Left colon (tissue), 2 donors: ENCODE measurements at places on chromosomes 4 and X. TPM values are rescaled to one million over a fixed set of nuclear protein-coding genes. Genes with fewer than 3 reads are reported as not detected.

DNA sequence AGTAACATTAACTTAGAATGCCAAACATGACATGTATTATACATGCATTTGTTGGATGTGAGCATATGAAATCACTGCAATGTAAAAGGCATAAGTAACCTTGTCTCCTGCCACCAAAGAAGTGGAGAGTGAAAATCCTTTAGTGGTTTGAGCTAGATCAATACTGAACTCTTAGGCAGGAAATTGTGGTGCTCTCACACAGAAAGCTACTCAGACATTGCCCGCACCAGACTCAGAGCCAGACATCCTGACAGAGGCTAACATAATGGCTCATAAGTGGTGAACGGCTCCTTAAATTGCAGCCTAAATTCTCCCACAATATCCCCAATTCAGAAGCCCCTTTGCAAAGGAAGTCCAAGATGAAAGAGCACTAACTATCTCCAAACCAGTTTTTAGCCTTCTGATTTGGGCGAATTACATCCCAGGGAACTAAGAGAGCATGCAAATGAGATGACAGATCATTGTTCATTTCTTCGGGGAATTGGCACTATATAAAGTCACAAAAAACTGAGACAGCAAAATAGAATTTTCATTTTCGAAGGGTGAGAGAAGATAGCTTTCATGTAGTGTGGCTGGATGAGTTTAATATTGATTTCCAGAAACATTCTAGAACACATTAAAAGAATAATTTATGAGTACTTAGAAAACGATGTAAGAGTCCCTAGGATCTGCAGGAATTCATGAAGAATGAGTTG is 233.6 kb upstream of the RPS6KA3 start:
- DNase-seq, result no peak

DNA sequence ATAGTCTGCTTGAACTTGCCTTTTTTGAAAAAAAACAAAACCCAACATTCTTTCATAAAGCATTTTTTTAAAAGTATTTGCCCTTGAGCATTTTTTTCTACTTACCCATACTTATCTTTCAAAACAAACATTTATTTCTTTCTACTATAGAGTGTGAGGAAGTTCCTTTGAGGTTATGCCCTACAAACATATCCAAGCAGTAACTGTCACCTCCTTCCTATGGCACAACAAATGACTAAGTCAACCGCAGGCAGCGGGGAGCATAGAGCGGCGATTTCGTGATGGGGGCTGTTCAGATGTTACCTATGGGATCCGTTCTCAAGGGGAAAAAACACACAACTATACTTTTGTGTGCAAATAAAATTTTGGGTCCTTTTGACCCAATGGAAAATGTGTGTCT is 19.4 kb downstream of the SPRY1 start:
- no peak for DNase-seq

GRCh38 chr4:176875446-176875930 is 82.8 kb upstream of the VEGFC start:
- DNase-seq, result no peak

DNA sequence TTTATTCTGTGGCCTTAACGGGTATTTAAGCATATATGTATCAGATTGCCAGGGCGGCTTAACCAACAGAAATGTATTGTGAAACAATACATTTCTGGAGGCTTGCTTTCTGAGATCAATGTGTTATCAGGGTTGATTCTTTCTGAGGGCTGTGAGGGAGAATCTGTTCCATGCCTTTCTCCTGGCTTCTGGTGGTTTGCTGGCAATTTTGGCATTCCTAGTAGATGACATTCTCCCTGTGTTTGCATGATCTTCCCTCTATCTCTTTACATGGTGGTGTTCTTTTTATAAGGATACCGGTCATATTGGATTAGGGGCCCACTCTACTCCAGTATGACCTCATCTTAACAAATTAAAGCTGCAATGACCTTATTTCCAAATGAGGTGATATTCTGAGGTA is 16.9 kb upstream of the CEP135 start:
- DNase-seq, result no peak

GRCh38 chrX:136115126-136115903 is 32.0 kb upstream of the FHL1 start:
- no peak for DNase-seq

- DNase-seq, result peak; percentile 38
Observed at GRCh38 chrX:142663330-142664095, 362.2 kb upstream of the SPANXN4 start.

- no peak for DNase-seq
Observed at GRCh38 chr4:147526272-147526654, 45.4 kb downstream of the EDNRA start.

GRCh38 chrX:147646949-147647723 is 264.6 kb upstream of the FMR1 start:
- no peak for DNase-seq

GRCh38 chr4:123750044-123750443 is 353.4 kb downstream of the SPRY1 start:
- DNase-seq, result no peak

- DNase-seq, result no peak
Observed at GRCh38 chrX:153882086-153882498, 3.9 kb downstream of the L1CAM start.

DNA sequence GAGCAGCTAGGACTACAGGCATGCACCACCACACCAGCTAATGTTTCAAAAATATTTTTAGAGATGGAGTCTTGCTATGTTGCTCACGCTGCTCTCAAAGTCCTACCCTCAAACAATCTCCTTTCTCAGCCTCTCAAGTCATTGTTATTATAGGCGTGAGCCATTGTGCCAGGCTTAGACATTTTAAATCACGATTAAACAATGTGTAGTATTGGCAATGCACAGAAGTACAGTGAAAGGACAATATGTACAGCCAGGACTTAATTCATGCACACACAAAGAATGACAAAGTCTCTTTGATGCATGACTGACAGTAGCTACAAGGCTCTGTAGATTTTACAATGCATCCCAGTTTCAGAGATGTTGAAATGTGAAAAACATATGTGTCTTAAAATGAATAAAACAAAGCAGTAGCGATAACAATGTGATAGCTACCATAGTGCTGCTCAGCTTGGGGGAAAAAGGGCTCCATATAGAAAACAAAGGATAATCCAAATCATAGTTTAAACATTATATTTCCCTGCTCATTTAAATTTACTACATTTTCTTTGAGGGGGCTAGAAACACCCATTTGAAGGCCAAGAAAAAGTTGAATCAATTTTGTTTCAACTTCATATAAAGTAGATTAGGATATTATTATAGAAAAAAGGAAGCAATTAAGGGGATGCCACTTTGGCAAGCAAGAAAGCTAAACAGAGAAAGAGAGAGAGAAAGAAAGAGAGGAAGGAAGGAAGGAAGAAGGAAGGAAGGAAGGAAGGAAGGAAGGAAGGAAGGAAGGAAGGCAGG is 272.4 kb upstream of the SMIM31 start:
- no peak for DNase-seq

DNA sequence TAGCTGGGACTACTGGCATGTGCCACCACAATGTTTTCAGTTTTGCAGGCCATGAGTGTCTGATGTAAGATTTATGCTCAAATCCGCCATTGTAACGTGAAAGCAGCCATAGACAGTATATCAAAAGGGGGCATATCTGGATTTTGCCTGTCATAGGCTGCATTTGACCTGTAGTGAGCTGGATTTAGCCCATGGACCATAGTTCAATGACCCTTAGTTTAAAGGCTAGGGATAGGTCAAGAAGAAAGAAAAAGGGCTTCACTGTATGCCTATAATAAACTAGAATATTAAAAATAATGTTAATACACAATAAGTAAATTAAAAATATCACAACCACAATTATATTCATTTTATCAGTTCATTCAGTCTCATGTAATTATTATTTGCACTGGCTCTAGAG is 181.8 kb downstream of the STIM2 start:
- DNase-seq, result no peak

HSFX1 gene
- total RNA-seq, result 1.5 TPM

PWWP3B gene
- total RNA-seq, result 0.18 TPM

DDIT4L gene
- total RNA-seq, result not detected

PDLIM3 gene
- 4.3 TPM for total RNA-seq

CABS1 gene
- total RNA-seq, result not detected

SRP72 gene
- total RNA-seq, result 61.6 TPM
